ENCODE measurements at places on chromosomes 13 and 19.

- H3K4me1 ChIP-seq = peaks cover 16% of the 10 kb centered on the region
- H3K4me3 ChIP-seq = peak overlapping the region; percentile 16
- H3K36me3 ChIP-seq = peaks cover 16% of the 10 kb centered on the region
- no peaks in the 10 kb centered on the region for H3K27me3 ChIP-seq
- no peak for DNase-seq
These were observed 76.0 kb downstream of the CAB39L start for GRCh38 chr13:49367640-49368422.

DNA sequence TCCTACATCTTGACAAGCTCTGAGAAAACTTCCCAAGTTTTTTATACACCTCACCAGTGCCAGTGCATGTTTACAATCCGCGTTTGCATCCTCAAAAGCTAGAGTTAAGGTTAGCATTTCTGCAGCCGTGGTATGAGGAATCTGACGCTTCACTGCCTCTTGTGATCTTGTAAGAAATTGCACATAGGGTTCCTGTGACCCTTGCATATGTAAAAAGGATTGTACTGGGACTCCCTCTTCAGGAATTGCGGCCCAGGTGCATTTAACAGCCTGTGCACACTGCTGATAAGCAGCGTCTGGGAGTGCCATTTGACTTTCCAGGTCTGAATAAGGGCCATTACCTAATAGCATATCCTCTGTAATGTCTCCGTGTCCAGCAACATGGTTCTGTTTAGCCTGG is 15.3 kb downstream of the FPR3 start:
- H3K4me1 ChIP-seq = no peaks in the 10 kb centered on the region
- no peak overlapping the region for H3K4me3 ChIP-seq

DNA sequence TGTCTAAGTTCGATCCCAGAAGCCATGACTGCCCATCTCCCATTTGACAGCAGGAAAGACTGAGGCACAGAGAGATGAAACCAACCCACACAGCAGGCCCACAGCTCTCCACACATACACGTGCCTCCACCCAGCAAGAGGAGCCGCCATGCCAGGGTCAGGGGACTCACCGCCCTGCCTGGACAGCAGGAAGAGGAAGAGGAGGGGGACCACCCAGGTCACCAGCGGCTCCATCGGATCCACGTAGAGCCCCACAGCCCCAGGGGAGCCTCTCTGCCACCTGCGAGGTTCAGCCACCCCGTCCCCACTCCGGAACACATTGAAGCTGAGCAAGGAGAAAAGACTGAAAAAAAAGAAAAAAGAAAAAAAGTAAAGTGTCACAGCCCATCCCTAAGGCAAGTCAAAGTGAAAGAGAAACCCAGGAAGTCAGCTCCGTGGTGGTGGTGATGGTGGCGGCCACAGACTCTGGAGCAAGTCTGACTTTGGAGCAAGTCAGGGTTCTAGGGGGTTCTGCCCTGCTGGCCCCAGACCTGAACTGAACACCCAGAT is at the start of gene IL12RB1:
Gene IL12RB1 (minus strand): TSS at position 345 of the 549 bp plus-strand sequence. CDS start 111 bp downstream, at position 234.
- H3K27me3 ChIP-seq = peaks cover 11% of the 10 kb centered on the region
- no peaks in the 10 kb centered on the region for H3K36me3 ChIP-seq
- DNase-seq = no peak
- no peaks in the 10 kb centered on the region for H3K4me1 ChIP-seq
- H3K27ac ChIP-seq = no peak within 1 kb of the TSS

- H3K36me3 ChIP-seq = no peaks in the 10 kb centered on the region
- no peak overlapping the region for H3K27ac ChIP-seq
These were observed 5.4 kb upstream of the PLPP2 start for GRCh38 chr19:296476-297225.

GRCh38 chr13:41613471-41613870 is 156.1 kb downstream of the RGCC start:
- H3K4me3 ChIP-seq = peak overlapping the region; percentile 34
- peak overlapping the region; percentile 50 for H3K27ac ChIP-seq
- no peak for DNase-seq
- no peaks in the 10 kb centered on the region for H3K27me3 ChIP-seq
- H3K4me1 ChIP-seq = peaks cover 42% of the 10 kb centered on the region

DNA sequence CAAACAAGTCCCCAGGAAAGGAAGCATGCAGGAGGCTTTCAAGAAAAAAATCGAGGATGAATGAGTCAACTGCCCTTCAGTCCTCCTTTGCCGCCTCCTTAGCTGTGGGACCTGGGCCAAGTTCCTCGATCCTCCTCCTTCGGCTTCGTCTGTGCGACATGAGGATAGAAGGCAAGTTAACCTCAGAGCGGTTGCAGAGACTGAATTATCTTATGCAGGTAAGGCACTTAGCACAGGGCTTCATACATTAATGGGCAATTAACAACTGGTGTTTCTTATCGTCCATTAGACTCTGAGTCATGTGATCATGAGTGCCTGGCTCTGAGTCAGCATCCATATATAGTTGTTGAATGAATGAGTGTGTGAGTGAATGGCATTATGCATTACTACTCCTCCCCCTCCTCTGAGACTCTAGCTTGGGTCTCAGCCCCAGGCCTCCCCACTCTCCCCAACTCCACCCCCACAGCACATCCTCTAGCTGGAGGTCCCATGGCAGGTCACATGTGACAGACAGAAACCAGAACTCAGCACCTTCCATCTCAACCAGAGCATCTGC is 1.6 kb upstream of the TTC9B start:
- peaks cover 11% of the 10 kb centered on the region for H3K36me3 ChIP-seq
- H3K4me3 ChIP-seq = no peak overlapping the region
- peaks cover 72% of the 10 kb centered on the region for H3K27me3 ChIP-seq
- peaks cover 12% of the 10 kb centered on the region for H3K4me1 ChIP-seq
- H3K27ac ChIP-seq = no peak overlapping the region

GRCh38 chr19:35963514-35963913 is 27.3 kb downstream of the LRFN3 start:
- H3K36me3 ChIP-seq = no peaks in the 10 kb centered on the region
- H3K27me3 ChIP-seq = peaks cover 45% of the 10 kb centered on the region
- H3K27ac ChIP-seq = no peak overlapping the region
- H3K4me3 ChIP-seq = no peak overlapping the region
- no peak for DNase-seq

DNA sequence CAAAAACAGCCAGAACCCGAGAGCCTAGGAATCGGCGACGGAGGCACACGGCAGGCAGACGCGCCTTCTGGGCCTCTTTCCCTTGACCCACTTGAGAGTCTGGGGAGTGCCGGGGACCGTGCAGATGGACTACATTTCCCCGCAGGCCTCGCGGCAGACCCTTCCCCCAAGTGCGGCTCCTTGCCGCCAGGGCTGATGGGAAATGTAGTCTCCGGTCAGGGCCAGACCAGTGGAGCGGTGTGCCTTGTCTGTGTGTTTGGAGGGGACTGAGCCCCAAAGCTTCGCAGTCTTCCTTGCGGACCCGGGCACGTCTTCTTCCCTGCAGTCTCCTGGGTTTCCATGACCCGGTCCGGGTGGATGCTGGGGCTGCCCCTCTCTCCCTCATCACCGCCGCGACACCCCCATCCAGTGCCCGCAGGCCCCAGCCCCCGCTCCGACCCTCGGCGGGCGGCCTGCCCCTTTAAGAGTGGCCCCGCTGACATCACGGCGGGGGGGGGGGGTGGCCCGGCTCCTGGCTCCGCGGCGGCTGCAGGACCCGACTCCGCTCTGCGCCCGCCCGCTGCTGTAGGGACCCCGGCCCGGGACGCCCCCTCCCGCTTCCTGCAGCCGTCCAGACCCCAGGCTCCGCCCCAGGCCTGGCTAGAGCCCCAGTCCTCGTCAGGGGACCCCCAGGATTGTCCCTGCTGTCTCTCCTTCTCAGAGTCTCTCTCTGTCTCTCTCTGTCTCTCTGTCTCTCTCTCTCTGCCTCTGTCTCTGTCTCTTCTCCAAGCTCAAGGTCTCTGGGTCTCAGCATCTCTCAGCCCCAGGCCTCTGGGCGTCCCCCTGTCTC is 758 bp upstream of the CACNG7 start:
- peak overlapping the region; percentile 87 for H3K4me3 ChIP-seq
- H3K36me3 ChIP-seq = no peaks in the 10 kb centered on the region
- H3K4me1 ChIP-seq = peaks cover 13% of the 10 kb centered on the region
- peak overlapping the region; percentile 63 for H3K27ac ChIP-seq
- peaks cover 89% of the 10 kb centered on the region for H3K27me3 ChIP-seq
